Smooth muscle cell of trachea (primary cell): ENCODE measurements at places on chromosomes 5 and 9. TPM values are rescaled to one million over a fixed set of nuclear protein-coding genes. Genes with fewer than 3 reads are reported as not detected.

CMYA5 gene
- total RNA-seq: 6.0 and 11.2 TPM in 2 replicates

PCDHB3 gene
- 0.29 and 0.50 TPM in 2 replicates for total RNA-seq

SHISAL2B gene
- not detected in 2 replicates for total RNA-seq

TICAM2 gene
- total RNA-seq: 7.6 and 11.8 TPM in 2 replicates

SHOC1 gene
- under 0.01 and 0.17 TPM in 2 replicates for total RNA-seq

IFNA21 gene
- not detected in 2 replicates for total RNA-seq

C5orf34 gene
- total RNA-seq: 1.3 and 6.3 TPM in 2 replicates

LECT2 gene
- total RNA-seq: not detected in 2 replicates

IL3 gene
- not detected in 2 replicates for total RNA-seq

CCL28 gene
- 1.3 and 2.9 TPM in 2 replicates for total RNA-seq

CNTNAP3B gene
- 1.2 and 7.1 TPM in 2 replicates for total RNA-seq

IL11RA gene
- total RNA-seq: 16.0 and 23.0 TPM in 2 replicates

RAB3C gene
- not detected in 2 replicates for total RNA-seq

TOR2A gene
- total RNA-seq: 4.1 and 4.5 TPM in 2 replicates

GABRP gene
- not detected in 2 replicates for total RNA-seq

RHOBTB3 gene
- total RNA-seq: 172 and 187 TPM in 2 replicates

PCDHGA7 gene
- 5.4 and 8.4 TPM in 2 replicates for total RNA-seq

C9orf43 gene
- 0.15 and 0.50 TPM in 2 replicates for total RNA-seq

TTC1 gene
- 41.0 and 54.1 TPM in 2 replicates for total RNA-seq

ZNF618 gene
- total RNA-seq: 10.4 and 12.9 TPM in 2 replicates

EPB41L4B gene
- total RNA-seq: 0.15 and 0.66 TPM in 2 replicates
